ENCODE measurements at places on chromosomes 5 and 9.

GRCh38 chr9:90813523-90813922 lies 11.9 kb downstream of the SYK start:
- no peak for DNase-seq

DNA sequence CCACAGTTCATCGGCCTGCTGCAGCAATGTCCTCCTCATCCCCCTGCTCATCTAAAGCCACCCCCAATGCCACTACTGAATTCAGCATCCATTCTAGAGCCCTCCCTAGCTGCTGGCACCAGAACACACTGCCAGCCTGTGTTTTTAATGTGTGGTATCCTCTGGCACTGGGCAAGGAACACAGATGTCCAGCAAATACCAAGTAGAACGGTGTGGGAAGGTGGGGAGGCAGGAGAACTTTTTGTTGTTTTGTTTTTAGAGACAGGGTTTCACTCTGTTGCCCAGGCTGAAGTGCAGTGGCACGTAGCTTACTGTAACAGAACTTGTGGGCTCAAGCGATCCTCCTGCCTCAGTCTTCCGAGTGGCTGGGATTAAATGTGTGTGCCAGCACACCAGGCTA lies 4.7 kb downstream of the HDHD3 start:
- no peak for DNase-seq

DNA sequence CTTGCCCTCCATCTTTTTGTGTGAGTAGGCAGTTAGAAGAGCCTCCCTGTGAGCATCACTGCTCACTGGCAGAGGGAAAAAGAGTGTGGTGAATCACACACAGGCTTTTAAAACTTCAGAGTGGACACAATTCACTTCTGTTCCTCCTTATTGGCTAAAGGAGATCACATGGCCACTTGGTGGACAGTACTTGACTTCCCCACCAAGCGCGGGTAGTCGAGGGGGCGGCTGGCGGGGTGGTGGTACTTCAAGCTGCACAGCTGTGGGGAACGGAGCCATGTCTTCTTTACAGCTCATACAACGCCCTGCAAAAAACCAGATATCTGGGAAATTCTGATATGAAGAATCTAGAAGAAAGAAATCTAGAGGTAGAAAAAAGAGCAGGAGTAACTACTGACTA lies 95.4 kb downstream of the PAM start:
- no peak for DNase-seq

DNA sequence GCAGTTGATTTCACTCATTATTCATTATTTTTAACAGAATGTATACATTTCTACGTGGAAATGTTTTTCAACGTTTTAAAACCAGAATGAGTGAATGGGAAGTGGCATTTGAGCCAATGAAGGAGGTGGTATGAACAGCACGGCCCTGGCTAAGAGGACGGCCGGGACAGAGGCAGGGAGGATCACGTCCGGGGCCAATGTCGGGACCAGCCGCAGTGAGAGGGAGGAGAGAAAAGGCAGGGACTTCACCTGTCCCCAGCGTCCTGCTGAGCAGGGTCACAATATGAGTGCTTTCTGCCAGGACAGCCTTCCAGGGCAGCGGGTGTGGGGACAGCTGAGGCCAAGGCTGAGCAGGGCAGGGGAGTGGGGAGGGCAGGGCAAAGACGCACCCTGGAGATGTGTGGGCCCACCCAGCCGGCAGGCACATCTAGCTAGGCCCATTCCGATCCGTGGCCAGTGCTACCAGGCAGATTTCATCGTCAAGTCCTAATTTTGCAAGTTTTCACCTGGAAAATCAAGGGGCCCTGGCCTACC lies 148.0 kb upstream of the PHYKPL start:
- DNase-seq = no peak

DNA sequence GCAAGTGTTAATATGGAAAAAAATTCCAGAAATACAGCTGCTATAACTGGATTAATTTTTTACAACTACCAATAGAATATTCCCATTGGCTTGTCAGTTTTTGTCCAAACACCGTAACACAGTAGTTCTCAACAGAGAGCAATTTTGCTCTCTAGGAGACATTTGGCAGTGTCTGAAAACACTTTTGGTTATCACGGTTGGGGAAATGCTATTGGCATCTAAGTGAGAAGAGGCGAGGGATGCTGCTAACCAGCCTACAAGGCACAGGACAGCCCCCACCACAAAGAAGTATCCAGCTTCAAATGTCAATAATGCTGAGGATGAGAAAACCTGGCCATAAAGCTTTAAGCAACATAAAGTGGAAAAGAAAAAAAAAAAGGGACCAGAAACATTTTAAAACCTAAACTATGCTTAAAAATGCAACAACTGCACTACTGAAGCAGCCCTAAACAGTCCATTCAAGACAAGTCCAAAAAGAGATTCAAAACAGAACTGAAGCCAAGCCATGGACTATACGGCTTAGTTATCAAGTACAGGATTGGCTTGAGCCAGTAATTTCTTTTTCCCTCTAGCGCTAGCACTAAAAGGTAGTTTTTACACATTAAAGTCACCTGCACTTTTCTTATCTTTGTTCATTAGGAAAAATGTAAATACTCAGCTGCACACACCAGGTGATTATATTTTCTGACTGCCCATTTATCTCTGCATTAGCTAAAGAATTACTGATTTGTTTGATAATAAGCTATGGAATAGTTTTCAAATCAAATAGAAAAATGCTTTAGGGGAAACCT lies 83.9 kb downstream of the NR3C1 start:
- DNase-seq = no peak

GRCh38 chr9:4114569-4115505 lies 185.0 kb downstream of the GLIS3 start:
- no peak for DNase-seq

GRCh38 chr5:1817261-1818043 lies 16.2 kb downstream of the NDUFS6 start:
- DNase-seq = no peak

- no peak for DNase-seq
Observed at GRCh38 chr9:106879439-106879882, 16.5 kb downstream of the ZNF462 start.

DNA sequence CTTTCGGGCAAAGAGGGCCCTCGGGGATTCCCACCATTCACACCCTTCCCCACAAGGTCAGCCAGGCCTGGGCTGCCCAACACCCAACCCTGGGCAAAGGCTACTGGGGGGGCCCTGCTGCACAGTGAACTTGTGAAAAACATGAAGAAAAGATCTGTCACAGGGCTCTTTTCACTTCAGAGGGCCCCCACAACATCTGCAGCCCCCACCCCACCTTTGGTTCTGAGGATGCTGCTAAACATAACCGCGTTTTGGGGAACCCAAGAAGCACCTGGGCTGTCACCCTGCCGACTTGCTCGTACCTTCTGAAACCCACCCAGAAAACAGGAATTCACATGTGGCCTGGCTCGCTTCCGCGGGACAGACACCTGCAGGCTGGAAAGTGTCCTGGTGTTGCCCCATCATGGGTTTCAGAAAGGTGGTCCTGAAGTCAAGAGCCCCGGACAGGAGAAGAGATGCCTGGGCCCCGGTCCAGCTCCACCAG lies 29.3 kb downstream of the B4GALT1 start:
- DNase-seq = no peak

- no peak for DNase-seq
Observed at GRCh38 chr5:124262991-124263571, 483.4 kb downstream of the ZNF608 start.

DNA sequence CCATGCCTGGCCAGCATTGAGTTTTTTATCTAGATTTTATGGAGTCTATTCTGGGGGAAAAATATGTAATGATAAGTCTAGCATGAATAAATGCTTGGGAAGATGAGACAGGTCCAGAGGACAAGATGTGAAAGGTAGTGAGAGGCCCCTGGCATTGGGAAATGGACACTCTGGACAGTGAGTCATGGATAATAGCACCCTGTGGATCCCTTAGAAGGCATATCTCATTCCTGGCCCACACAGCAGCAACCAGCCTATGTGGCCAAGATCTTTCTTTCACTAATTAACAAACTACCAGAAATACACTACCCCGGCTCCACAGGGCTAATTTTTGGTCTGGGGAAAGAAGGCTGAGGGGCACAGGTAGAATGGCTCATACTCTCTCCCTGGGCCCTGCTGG lies 356.1 kb downstream of the TRIM32 start:
- DNase-seq = no peak

- no peak for DNase-seq
Observed at GRCh38 chr5:51657340-51658240, 274.3 kb downstream of the ISL1 start.

GRCh38 chr5:160310140-160310539 lies 2.2 kb downstream of the CCNJL start:
- no peak for DNase-seq

DNA sequence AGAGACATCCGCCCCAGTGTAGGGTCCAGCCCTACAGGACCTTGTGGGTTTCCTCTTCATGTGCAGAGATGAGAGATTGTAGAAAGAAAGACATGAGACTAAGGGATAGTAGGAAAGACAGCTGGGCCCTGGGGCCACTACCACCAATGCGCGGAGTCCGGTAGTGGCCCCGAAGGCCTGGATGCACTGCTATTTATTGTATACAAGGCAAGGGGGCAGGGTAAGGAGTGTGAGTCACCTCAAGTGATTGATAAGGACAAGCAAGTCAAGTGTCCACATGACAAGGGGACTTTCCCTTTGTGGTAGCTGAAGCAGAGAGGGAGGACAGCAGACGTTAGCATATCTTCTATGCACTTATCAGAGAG lies 6.2 kb upstream of the TMEM141 start:
- DNase-seq = no peak

DNA sequence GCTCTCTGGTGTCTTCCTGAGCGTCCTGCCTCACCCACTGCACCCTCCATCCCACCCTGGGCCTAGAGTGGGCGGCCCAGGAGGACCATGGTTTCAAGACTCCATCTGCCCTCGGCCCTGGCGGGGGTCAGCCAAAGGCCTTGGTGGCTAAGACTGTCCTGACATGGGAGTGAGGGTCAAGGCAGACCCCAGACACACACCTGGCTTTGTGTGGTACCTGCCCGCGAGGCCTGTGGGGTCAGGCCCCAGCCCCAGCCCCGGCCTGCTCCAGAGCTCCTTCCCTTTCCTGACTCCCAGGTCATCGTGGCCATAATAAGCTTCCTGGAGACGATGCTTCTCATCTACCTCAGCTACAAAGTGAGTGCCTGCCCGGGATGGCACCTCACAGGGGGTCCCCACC lies 54.6 kb downstream of the KCNT1 start:
- no peak for DNase-seq

DNA sequence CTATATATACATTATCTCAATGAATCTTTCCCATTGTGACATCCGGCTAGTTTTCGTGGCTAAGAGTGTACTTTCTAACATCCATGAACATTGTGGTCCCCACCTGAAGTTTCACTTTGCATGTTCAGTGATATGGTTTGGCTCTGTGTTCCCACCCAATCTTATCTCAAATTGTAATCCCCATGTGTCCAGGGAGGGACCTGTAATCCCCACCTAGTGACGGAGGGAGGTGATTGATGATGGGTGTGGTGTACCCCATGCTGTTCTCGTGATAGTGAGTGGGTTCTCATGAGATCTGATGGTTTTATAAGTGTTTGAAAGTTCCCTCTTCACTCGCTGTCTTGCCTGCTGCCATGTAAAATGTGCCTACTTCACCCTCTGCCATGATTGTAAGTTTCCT lies 28.1 kb downstream of the MRPL22 start:
- DNase-seq = no peak

GRCh38 chr5:10355071-10355889 lies 1.8 kb downstream of the MARCHF6 start:
- DNase-seq = no peak

GRCh38 chr5:199197-199949 lies 8.1 kb downstream of the LRRC14B start:
- no peak for DNase-seq

DNA sequence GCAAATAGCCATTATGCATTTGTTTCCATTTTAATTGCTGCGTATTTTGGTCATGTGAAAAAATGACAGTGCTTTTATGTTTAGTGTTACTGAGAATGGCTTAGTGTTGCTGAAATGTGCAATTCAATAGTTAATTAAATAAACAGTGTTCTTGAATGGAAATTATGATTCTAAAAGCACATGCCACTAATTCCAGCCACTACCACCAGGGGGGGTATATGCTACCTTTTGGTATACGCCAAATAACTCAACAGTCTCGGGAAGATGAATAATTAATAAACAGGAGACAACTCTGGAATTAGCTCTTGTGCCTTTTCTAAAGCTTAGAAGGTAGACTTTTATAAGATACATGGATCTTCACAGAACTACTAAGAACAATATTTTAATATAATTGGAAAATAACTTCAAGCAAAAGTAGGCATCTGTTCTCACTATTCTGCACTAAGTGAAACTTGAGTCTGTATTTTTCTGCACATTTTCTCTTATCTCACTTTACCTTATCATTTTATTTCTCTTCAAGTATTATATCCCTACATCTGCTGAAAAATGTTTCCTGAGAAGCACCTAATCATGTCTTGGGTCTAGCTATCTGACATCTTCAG lies 83.5 kb upstream of the MINAR2 start:
- DNase-seq = peak; percentile 29

GRCh38 chr9:93673021-93673838 lies 96.8 kb downstream of the PHF2 start:
- DNase-seq = peak; percentile 14

- no peak for DNase-seq
Observed at GRCh38 chr5:42598311-42598710, 158.3 kb upstream of the CCDC152 start.

DNA sequence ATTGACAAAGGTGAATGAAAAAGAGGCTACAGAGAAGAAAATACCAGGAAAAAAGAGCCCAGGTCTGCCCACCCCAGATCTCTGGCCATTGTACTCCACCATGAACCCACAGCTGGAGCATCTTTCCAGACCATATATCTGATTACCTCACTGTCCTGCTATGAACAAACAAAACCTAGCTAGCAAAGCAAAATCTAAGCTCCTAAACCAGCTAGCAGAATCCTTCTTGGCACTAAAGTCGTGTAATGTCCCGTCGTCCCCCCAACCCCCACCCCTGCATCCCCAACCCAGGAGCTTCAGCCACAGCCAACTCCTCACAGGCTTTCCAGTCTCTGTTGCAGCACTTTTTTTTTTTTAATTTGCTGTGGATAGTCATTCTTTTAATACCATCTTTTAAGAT lies 2.5 kb downstream of the C1QTNF3 start:
- no peak for DNase-seq

GRCh38 chr5:138625134-138625533 lies 49.9 kb upstream of the HSPA9 start:
- no peak for DNase-seq

DNA sequence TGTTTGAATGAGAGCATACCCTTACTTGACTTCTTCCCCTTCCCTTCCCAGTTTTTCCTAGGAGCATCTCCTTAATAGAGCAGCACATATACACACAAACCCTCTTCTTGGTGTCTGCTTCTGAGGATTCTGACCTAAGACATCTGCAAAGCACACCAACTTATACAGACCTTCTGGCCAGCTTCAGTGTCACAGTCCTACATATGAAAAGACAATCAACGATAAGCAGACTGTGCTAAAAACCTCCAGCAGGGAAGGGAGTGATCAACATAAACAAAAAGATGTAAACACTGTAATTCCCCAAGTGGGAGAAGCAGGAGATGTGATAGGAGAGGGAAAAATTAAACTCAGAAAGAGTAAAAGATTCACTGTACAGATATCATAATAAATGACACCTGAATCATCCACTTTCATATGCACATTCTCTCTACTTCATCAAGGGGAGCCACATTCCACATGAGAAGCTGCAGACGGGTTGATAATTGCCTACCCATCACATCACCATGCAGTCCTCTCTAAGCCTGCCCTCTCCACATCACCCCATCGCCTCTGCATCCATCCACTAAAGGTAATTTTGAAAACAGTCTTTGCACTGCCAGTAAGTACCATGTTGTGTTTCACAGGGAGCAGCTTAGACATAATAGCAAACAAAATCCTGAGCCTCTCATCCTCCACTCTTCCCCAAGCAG lies 13.0 kb downstream of the APBA1 start:
- no peak for DNase-seq

All from DND-41 (cell line).